Ureter (tissue), 1 donor: ENCODE measurements at places on chromosomes 12 and 14. TPM values are rescaled to one million over a fixed set of nuclear protein-coding genes. Genes with fewer than 3 reads are reported as not detected.

- no peak for DNase-seq
Measured at GRCh38 chr14:66709291-66709690, 201.3 kb downstream of the GPHN start.

The FGD6 gene
- total RNA-seq, result 14.9 TPM

DNA sequence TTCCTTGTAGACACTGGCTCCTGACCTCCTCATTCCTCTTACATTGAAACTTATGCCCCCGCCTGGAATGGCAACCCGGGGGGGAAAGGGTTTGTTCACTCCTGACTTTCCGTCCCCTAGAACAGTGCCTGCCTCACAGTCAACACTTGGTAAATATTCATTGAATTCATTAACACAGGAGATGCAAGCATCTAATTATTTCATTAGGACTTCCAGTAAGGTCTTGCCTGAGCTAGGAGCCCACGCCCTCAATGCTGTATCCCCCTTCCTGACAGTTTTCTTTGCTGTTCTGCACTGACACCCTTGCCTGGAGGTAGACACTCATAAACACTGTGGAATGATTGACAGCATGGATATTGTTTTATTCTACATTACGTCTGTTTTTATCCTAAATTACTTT is 49.3 kb upstream of the CHST11 start:
- no peak for DNase-seq

DNA sequence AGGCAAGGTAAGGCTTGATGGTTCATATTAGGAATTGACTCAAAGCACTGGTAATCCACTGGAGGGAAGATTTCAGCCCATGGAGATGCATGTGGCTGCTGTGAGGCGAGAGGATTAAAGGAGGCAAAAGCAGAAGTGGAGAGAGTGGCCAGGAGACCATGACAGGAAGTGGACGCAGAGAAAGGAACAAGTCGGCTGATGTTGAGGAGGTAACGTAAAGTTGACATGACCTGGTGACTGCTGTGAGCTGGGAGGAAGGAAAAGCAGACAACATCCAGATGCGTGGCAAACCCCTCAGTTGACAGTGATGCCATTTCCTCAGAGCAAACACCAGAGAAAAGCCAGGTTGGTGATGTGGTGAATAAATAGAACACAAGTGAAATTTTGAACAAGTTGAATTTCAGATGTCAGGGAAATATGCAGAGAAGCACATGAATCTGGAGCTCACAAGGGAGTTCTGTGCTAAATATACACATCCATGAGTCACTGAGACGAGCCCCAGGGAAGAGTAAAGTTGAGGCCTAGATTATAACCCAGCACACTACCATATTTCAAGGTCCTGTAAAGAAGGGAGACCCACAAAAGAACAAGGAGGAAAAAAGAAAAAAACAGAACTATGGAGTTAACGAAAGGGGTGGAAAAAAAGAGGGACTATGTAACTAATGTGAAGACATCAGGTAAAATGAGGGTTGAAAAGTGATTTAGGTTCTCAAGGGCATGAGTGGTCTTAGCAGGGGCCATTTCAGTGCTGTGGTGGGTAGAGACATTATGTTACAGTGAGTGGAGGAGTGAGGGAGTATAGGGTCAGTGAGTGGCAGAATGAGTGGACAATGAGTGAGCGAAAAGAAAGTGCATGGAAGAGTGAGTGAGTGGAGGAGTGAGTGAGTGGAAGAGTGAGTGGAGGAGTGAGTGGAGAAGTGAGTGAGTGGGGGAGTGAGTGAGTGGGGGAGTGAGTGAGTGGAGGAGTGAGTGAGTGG is 61.6 kb upstream of the GZMB start:
- no peak for DNase-seq

DNA sequence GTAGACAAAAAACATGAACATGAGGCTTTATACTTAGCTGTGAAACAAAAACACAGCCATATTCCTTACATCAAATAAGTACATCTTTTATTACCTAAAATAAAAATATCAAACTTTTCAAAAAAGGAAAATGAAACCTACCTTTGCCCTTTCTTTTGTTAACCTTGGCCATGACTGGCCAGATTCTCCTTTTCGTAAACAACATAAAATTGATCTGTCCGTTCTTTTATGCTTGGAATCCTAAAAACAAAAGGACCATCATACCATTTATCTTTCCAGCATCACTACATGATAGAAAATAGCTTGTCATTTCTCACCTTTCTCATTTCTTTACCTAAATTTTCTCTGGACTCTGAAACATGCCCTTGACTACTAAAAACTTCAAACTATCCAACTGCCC is 16.5 kb downstream of the PTGES3 start:
- DNase-seq, result no peak

The B4GALNT3 gene
- 11.7 TPM for total RNA-seq
